RCC 7860 (cell line): ENCODE measurements at places on chromosomes 7 and 10.

GRCh38 chr7:79337717-79338116 lies 115.8 kb downstream of the MAGI2 start:
- no peak for DNase-seq

DNA sequence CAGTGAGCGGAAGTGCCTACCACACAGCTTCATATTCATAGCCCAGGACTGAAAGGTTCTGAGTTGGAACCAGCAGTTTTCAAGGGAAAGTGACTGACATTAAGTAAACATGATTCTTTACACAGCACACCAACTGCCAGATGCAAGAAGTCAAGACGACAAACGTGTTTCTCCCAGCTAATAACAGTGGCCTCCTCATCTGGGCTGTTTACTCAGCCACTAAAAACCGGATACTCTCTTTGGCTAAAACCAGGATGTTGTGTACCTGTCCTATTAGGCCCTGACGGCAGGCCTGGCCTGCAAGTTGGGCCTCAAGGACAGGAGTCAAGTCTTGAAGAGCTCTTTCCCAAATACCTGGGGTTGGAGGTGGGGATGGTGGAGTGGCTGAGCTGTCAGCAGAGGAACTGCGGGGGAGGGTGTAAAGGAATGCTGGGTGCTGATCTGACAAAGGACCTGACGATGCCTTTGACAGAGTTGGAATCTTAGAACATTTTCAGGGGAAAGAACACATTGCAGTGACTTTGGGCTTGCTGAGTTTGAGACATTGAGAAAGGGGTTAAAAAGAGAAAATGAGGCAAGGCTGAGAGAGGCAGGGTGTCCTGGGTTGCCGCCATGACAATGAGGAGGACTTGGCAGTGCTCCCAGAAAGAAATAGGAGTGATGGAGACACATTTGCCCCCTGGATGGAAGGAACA lies 57.7 kb downstream of the STEAP1B start:
- no peak for DNase-seq

DNA sequence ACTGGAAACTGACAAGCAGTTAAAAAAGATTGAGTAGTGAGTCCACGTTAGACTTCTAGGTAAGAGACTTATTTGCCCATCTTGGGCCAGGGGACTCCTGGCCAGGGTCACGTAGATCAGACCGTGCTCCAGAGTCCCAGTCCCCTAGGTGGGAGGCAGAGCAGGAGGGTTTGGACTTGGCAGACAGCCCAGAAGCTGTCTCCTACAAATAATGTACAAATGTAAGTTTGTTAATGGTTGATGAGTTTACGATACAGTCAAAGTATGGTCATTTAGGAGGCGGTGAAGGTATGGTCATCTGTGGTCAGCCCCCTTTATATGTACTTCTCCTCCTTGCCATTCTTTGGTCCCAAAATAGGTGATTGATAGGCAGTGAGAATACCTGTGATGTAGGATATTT lies 28.2 kb downstream of the INPP5F start:
- no peak for DNase-seq

- DNase-seq = peak; percentile 83
These were observed 2.6 kb upstream of the ZNF438 start for GRCh38 chr10:31034098-31034909.

DNA sequence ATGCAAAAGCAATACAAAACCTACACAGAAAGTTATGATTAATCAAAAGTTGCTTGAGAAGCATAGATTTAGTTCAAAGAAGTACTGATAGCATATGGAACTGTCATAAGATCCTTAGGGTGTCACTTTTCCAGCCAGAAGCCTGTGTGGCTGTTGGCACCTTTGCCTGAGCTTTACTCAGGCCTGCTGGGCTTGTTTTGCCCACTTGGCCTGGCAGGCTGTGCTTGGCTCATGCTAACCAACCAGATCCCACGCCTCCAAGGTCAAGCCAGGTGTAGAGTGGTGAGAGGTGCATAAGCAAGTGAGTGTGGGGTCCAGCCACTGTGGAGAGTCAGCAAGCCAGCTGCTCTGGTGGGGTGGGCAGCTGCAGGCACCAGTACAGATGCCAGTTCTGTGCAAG lies 12.0 kb upstream of the LIPA start:
- no peak for DNase-seq

DNA sequence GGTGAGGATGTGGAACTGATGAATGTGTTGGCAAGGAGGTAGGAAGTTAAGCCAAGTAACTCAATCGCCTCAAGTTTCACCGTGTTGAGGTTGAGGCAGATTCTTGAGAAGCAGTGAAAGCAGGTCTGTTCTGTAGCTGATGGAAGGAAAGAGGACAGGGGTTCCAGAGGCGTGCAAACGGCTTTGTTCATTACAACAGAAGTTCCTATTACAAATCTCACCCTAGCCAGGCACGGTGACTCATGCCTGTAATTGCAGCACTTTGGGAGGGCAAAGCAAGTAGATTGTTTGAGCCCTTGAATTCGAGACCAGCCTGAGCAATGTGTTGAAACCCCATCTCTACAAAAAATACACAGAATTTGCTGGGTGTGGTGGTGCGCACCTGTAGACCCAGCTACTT lies 36.9 kb upstream of the PTF1A start:
- no peak for DNase-seq

DNA sequence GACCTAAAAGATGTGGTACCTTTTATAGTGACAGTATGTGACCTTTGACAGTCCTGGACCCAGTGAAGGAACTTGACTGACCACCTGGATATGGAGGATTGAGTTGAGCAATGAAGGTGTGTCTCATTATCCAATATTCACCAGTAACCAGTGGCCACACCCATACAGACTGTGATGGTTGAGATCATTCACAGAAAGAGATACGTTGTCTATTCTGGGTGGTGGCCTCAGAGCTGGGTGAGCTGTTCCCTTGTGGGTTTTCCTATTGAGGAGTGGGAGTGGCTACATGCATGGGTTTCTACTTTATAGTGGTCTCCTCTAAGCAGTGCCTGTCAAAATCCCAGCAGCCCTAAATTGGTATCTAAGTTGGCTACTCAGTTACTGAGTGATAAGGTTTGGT lies 507.4 kb downstream of the SORCS3 start:
- no peak for DNase-seq

DNA sequence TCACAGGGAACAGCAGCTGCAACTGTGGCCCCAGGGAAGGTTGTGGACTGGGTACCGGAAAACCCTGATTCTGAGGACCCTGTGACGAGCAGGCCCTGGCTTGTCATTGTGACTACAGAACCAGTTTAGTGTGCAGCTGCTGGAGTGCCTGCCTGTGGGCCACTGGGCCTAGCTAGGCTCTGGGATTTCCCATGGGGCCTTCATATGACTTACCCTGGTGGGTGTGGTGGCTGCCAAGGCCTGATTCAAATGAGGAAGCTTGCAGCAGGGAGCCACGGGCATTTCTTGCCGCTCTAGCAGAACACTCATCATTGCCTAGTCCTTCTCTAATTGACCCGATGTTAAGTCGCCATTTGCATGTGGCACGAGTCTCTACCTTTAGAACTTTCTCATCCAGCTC lies 14.7 kb upstream of the CAMK2G start:
- DNase-seq = peak; percentile 89

- DNase-seq = no peak
These were observed 15.2 kb upstream of the SFTPA1 start for GRCh38 chr10:79595510-79595909.
